ENCODE measurements at places on chromosomes 3 and 15.
A peak's percentile ranks its signal among the peaks of the same experiment; 100 is the strongest.

DNA sequence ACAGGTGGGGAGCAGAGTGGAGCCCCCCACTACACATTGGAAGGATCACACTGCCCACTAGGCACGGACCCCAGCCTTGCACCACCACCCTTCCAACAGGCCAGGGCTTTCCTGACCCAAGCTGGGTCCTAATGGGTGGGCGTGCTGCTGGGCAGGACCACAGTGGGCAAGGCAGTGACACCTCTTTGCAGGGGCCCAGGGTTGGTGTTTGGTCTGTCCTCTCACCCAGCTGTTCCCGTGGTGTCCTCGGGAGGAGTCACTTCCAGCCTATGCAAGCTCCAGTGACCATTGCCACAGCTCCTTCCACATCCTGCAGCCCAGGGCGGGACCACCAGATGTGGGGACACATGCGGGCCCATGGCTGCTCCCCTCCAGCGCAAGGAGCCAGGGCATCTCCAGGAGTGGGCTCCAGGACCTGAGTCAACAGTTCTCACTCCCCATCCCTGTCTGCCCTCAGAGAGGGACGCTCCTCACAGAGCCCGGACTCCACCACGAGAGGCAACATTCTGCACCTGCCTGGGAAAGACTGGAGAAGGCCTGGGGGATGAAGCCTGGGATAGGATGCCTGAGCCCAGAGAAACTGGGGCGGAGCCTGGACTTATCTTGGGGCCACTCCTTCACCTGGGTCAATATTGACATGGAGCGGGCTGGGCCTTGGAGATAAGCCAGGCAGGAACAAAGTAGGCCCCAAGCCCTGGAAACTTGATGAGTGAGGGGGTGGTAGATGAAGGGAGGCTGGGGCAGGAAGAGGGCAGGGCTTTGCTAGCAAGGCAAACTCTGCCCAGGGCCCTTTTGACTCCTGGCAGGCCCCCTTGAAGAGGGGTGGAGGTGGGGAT lies 3.9 kb upstream of the VILL start:
- DNase-seq = no peak

GRCh38 chr3:138445236-138445635 lies 10.8 kb downstream of the ESYT3 start:
- DNase-seq = no peak

- no peak for DNase-seq
These were observed 128.9 kb downstream of the MEGF11 start for GRCh38 chr15:66124651-66125050.

DNA sequence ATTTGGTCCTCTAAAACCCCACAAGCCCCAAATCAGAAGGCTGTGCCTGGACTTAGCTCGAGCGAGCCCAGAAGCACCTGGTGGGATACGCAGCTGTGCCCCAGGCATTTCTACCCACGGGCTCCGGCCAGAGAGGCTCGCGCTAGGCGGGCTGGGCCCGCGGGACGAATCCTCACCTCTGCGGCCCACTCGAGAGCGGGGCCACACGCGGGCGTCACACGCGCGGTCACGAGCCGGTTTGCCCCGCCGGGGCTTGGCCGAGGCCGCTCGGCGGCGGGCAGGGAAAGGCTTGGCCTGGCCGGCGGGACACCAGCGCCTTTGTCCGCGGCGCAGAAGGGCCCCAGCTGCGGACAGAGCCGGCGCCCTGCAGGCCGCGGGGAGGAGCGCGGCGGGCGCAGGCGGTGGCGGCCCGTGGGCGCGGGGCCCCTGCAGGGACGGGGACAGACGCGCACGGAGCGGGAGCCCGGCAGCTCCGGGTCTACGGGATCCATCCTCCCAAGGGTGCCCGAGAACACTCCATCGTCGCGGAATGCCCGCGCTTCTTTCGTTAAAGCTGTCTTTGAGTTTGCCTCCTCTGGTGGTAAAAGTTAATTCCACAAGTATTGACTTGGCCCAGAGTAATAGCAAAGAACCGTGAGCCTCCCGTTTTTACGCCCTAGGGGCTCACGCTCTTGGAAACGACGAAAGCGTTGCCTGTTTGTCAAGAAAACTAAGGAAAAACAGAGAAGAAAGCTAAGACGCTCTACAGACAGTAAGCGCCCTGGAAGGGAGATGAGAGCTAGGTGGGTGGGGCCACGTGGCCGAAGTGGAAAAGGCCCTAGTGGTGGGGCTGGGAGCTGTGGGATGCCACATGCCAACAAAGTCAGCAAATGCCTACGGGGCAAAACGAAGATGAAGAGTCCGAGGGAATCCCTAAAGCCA lies 26.4 kb downstream of the TYRO3 start:
- peak; percentile 50 for DNase-seq

DNA sequence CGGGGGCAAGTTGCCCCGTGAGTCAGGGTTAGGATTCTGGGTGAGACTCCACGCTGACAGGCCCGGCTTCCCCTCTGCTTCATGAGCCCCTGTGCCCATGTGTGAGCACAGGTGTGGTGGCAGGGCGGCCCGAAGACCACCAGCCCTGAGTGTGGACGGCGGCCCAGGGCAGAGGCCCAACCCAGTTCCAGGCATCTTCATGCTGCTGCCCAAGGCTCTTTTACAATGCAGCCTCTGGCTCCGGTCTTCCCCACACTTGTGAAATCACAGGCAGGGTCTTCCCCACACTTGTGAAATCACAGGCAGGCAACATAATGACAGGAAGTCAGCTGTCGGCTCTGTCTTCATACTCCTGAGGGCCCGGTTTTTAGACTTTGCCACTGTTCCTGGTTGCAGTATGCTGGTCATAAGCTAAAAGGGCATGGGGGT lies 78.8 kb downstream of the AAGAB start:
- peak; percentile 34 for DNase-seq
